SHP77 (cell line): ENCODE measurements at places on chromosomes 16 and 17.

- DNase-seq, result no peak
These were observed 63.7 kb downstream of the RPH3AL start for GRCh38 chr17:288802-289356.

DNA sequence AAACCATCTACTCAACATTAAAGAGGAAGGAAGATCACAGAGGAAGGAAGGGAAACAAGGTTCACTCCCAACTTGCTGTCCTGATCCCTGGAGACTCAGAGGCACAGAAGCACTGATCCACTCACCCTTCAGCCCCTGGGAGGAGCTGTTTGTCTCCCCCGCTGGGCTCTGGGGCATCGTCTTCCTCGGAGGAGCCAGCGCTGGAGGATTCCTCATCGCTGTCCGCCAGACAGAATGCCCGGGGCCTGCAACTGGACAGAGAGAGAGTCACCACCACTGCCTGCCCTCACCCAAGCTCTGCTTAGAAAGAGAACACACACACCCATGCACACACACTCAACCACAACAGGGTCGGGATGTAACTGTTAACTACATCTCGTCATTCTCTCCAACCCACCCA lies 24.8 kb upstream of the ERN1 start:
- no peak for DNase-seq

GRCh38 chr17:63024716-63025115 lies 58.7 kb downstream of the TANC2 start:
- DNase-seq, result no peak

GRCh38 chr16:73302942-73303341 lies 255.0 kb upstream of the ZFHX3 start:
- DNase-seq, result no peak
